Stimulated activated CD8-positive, alpha-beta memory T cell treated with anti-CD3 and anti-CD28 coated beads, Interleukin-7, amount 100 ng/mL, for 1 hour (primary cell): ENCODE measurements at places on chromosomes 7 and 10.

DNA sequence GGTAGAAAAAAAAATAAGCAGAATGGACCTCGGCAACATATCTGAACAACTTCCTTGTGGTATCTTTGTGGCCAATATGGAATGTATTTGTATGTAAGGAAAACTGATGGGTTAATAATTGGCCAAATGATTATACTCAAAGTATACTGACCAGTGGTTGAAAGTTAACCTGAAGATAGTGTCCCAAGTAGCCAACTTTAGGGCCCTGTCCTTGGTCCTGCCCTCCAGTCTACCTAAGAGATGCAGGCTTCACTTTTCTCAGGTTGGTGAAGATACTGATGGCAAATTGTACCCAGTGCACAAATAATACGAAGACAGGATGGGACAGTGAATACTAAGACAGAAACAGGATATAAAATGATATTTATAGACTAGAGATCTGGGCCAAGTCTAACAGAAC, 109.2 kb downstream of the SORCS3 start:
- no peak for DNase-seq

- DNase-seq: no peak
Observed at GRCh38 chr10:88515235-88515634, 67.9 kb downstream of the RNLS start.

DNA sequence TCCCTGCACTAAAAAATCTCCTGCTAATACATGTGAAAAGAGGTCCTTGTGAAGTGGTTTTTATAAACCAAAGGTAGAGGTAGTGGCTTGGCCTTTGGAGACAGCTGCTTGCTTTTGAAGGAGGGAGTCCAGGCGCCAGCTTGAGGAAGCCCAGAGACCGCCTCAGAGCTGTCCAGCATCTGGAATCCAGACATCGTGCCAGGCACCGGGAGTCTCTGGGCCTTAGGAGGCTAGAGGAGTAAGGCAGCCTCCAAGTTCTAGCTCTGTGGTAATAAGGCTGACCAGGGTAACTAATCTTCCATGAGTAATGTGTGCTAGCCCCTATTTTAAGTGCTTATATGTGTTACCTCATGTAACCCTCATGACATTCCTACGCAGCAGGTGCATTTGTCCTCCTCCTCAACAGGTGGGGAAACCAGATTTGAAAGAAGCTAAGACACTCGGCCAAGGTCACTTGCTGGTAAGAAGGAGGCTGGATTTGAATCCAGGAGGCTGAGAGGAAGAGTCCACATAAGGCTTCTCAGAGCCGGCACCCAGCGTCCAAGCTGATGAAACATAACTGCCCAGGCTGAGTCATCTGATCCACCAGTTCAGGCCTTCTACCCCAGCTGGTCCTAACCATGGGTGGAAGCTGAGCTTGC, 26.1 kb downstream of the PRLHR start:
- DNase-seq: no peak

GRCh38 chr10:62778125-62778524, 26.4 kb upstream of the ADO start:
- DNase-seq: no peak

GRCh38 chr7:107113866-107114265, 54.9 kb upstream of the HBP1 start:
- no peak for DNase-seq

DNA sequence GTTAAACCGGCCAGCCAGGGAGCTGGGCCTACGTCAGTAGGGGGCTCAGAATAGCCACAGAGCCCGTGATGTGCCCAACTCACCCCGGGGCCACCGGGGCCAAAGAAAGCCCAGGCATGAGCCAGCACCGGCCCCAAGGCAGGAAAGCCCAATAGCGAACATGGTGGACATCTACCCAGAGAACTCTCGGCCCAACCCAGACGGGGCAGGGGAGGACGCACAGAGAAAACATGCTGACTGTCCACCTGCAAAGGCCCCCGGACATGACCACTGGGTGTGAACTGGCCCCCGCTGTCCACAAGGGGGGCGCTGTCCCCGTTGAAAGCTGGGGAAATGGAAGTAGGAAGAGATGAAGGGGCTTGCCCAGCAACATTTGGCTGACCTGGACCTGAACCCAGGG, 169.2 kb downstream of the PRKAG2 start:
- DNase-seq: no peak

GRCh38 chr7:8144856-8145255, 117.1 kb downstream of the ICA1 start:
- no peak for DNase-seq

DNA sequence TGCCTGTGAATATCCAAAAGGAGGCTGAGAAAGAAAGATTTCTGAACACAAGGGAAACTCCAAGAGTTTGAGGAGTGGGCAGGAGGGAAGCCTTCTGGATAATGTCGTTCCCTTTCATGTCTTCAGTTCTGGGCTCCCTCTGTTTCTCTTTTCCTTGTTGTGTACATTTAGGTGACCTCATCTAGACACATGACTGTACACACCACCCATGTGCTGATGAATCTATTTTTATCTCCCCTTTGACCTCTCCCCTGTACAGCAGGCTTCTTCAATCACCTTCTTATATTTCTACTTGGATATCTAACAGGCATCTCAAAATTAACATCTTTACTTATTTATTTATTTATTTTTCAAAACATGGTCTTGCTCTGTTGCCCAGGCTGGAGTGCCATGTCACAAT, 363.1 kb downstream of the GATA3 start:
- DNase-seq: no peak

GRCh38 chr7:130182990-130183389, 22.2 kb downstream of the TMEM209 start:
- no peak for DNase-seq
